T-helper 22 cell (primary cell): ENCODE measurements at places on chromosomes 1 and 21.
A peak's percentile ranks its signal among the peaks of the same experiment; 100 is the strongest.

DNA sequence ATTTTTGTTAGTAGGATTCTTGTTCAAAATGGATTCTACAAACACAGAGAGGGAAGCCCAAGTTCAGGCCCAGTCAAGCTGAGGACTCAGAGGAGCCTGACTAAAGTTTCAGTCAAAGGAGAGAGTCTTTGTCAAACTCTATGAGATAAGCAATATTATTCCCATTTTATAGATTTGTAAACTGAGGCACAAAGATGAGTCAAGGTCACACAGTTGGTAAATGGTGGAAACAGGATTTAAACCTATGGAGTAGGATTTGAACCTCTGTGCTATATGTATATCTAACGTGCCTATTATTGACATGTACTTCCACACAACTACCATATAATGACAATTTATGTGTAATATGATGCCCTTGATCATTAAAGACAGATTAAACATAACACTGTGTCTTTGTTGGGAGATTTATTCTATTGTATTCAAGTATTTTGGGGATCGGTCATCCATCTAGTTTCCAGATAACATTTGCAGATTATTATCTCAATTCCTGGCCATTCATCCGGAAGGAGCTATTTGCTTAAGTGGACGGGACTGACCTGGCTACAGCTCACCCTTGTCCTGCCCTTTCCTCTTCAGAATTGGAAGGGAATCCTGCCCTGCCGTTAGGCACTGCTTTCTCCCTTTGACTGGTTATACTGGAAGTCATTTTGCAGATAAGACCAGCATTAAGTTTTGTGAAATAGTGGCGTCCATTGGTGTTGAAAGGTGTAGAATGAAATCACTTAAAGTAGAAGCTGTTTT, 86.1 kb upstream of the LMO4 start:
- no peak for DNase-seq

- DNase-seq, result no peak
Measured at GRCh38 chr21:38261851-38262250, 5.1 kb downstream of the KCNJ15 start.

- DNase-seq, result no peak
Measured at GRCh38 chr21:35179990-35180540, 131.0 kb upstream of the RUNX1 start.

DNA sequence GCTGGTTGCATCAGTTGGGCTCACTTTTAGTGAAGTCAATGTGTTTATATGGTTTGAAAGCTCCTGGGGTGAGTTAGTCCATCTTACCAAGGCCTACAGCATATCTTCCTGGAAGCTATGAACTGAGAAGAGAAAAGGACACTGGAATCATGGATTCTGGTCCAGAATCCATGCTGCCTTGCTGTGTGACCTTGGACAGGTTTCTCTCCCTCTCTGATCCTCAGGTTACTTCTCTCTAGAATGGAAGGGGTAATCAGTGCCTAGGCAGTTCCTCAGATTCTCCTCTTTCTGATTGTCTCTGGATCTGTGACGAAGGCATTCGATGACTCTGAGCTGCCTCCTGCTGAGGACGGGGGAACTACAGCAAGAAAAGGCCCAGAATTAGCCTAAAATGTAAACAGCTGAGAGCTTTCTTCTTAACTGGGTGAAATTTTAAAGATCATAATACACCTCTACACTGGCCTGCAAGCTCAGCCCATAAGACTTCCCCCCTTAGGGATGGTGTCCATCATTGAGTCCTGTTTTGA, 425.0 kb upstream of the VAMP3 start:
- no peak for DNase-seq

DNA sequence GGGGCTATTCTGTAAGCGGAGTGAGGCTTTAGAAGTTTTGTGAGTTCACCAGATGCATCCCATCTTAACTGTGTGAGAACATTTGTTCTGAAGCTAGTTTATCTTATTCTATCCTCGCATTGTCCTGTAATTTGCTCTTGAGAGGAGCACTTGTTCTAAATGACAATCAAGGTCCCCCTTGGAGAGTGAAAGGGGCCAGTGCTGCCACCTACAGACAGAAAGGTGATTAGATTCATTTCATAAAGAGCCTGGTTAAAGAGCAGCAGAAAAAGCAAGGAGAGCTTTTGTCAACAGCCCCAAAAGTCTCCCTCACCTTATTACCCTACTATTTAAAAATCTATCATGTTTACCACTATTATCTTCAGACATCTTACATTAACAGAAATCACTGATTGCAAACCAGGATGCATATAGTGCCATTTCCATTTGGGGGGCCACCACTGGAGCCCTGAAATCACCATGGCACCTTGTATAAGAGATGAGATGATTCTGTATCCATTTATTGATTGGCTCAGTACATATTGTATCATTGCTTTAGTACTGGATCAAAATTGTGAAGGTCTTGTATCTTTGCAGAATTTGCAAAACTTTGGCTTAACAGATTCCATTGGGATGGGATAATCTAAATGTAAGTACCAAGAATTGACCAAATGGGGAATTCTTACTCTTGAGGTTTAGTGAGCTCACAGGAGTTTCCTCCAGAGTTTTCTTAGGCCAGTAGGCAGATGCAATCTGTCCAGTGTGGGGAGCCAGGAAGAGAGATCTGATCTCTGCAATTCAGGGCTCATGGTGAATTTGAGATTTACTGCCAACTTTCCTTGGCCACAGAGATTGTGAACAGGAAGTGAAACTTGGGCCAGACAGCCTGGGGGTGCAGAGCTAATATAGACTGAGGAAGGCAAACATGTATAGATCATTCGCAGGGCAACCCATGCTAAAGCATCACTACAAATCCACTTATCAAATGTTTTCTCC, 64.3 kb upstream of the TRABD2B start:
- no peak for DNase-seq

DNA sequence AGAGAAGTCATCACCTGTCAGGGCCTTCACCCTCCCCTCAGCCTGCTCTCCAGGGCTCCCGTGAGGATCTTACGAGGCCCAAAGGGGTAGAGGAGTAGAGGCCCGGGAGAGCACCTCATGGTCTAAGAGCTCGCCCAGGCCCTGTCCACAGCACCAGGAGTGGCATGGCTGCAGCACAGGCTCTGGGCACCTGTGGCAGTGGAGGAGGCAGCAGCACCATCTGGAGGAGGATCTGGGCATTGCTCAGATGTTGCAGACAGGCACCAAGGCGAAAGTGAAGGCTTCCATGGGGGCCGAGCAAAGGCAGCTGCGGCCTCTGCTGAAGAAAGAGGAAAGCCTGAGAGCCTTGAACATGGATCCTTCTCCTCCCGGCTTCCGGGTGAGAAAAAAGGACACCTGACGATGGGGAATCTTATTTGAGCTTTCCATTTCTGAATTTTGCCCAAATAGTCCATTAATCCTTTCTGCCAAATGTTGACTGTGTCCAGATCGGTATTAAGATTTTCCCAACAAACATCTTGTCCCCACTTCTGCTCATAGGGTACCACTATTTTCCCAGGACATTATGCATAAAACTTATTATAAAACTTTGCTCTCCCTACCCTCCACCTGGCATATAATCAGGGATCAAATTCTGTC, 604.7 kb downstream of the PTPRC start:
- peak; percentile 23 for DNase-seq

DNA sequence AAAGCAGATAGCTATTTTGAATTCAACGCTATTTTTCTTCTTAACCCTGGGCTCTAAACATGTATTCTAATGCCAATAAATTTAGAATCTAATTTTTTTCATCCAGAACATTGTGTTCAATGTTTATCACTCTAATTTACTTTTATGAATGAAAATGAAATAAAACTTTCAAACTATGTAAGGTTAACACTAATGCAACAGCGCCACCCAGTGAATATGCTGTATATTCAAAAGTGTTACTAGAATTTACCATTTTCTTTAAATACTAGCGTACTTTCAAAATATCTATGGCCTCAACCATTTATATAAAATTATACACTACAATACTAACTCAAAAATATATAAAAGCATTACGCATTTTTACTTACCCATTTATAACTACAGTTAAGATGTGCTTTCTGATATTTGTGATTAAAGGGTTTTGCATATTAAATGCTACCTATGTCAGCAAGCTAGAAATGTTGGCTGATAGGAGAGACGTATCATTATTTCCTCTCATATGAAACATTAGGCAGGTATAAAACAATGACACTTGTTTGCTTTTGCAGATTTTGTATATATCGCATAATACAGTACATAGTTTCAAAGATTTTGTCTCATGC, 5.9 kb upstream of the NUF2 start:
- DNase-seq, result no peak

- DNase-seq, result no peak
Measured at GRCh38 chr1:24657781-24658180, 14.7 kb downstream of the SRRM1 start.

DNA sequence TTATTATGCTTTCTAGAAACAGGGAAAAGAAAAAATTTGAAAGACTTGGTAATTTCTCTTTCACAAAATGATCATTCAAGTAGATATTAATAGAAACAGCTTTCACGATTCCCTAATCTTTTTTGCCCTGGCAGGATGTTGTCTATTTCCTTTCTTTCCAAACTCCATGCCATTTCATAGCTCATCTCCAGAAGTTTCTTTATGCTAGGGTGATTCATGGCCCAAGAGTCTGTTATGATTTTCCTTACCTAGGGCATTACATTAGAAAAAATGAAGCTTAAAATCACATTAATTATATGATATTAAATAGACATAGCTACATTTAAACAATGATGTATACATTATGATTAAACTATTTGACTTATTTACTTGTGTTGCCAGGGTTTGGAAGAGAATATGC, 762.1 kb downstream of the LTN1 start:
- no peak for DNase-seq

DNA sequence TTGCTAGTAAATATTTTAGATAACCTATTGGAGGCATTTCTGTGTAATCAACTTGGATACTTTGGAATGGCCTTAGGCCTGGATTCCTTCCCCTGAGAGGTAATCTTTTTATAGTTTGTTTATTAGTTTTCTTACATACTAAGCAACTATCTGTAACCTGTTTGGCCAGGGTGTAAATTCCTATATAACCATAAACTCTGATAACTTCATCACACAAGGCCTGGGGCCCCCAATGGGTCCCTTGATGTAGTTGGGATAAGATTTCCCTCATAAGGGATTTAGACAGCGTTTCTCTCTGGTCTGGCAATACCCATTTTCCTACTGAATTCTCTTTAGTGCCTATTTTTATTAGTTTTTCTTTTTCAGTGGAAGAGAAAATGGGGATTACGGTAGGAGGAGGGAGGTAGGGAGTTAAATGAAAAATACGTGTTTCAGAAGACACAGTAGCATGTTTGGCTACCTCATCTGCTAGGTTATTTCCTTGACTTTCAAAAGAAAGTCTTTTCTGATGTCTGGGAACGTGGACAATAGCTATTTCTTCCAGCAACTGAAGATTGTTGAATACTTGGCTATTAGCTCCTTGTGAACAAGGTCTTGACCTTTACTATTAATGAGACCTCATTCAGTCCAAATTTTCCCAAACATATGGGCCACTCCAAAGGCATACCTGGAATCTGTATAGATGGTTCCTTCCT, 7.4 kb upstream of the AADACL3 start:
- DNase-seq, result no peak

DNA sequence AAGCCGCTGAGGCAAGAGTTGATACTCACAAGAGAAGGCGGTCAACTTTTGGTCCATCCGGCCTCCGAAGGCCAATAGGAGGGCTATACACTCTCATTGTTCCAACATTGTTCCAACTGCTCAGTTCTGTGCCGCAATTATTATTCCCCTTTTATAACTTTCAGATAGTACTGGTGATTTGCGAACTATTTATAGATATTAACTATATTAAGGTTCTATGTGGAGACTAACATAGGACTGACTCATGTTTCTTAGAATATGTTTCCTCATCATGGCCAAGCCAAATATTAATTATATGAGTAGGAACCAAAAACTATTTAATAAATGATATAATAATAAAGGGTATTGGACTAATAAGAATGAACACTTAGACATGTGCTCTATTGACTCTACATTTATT, 96.7 kb upstream of the LBR start:
- DNase-seq, result no peak

GRCh38 chr21:17454315-17455027, 58.4 kb upstream of the CXADR start:
- no peak for DNase-seq

GRCh38 chr1:221809091-221810029, 67.5 kb upstream of the DUSP10 start:
- DNase-seq, result no peak

GRCh38 chr1:155453141-155453540, 109.5 kb downstream of the ASH1L start:
- DNase-seq, result no peak

DNA sequence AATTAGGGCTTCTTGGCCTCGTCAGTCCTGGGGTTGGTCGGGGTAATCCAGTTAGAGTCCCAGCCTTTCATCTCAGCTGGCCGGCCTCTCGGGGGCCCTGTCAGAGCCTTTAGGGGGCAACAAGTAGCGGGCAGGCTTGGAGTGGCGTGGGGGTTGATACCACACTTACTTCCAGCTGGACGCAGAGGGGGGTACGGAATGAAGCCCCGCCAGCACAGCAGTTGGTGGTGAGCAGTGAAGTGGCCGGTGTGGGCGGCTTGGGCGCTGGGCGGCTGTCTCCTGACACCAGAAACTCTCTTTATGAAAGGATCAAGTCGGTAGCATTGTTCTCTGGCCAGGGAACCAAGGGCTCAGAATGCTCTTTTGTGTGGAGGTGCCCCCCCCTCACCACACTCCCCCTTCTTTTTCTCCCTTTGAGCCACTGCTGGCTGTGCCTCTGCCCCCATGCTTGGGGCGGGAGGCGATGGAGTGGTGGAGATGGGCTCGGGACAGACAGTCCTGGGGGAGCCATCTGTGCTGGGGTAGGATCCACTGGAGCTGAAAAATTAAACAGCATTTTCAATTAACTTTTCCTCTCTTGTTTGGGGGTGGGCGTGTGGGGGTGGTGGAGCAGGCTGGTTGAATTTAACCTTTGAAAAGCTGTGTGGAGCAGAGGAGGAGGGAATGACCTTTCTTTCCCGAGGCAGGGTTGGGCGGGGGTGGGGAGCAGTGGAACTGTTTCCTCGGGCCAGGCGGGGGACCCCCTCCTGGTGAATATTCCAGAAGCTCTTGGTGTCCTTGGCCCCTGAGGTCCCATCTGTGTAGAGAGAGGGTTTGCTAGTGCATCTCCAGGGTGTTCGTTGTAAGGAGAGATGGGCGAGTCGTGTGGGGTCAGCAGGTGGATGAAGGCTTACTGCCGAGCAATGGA, 102.7 kb downstream of the RNF220 start:
- no peak for DNase-seq

DNA sequence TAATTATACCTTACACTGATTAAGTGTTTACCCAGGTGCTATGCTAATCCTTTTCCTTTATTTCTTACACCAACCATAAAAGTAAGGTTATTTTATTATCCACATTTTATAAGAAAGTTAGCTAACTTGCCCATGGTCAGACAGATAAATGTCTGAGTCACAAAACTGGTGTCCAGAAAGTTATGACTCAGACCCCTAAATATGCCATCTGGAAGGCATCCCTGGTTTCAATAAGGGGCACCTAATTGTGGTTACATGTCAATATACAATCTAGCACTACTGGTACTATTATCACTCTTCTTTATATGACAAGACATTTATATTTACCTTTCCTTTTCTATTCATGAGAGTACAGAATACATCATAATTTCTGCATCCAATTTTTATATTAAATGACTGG, 496.5 kb upstream of the ADGRL2 start:
- DNase-seq, result no peak

GRCh38 chr1:47709019-47709871, 271.4 kb downstream of the FOXD2 start:
- no peak for DNase-seq

- DNase-seq, result no peak
Measured at GRCh38 chr1:232226197-232226712, 403.7 kb downstream of the SIPA1L2 start.
